ENCODE measurements at places on chromosomes 16 and 17.

- DNase-seq, result peak; percentile 59
Observed at GRCh38 chr16:23408823-23409298, 44.1 kb downstream of the COG7 start.

DNA sequence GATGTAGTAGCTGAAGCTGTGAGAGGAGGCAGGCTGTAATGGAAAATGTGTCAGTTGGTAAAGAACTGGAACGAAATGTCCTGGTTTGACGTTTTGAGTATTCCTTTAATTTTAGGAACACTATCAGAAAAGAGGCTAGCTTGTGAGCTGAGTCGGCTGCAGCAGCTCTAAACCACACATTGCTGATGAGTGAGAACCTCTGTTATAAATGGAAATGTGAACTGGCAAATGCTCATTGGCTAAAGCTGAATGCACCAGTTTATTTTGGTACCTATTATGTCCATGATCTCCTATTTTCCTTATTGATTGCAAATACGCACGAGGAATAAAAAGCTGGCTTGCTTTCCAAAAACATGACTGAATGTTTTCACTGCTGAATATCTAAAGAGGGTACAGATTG, 11.0 kb upstream of the WIPI1 start:
- no peak for DNase-seq

- DNase-seq, result no peak
Observed at GRCh38 chr17:51904379-51904778, 254.1 kb downstream of the CA10 start.

DNA sequence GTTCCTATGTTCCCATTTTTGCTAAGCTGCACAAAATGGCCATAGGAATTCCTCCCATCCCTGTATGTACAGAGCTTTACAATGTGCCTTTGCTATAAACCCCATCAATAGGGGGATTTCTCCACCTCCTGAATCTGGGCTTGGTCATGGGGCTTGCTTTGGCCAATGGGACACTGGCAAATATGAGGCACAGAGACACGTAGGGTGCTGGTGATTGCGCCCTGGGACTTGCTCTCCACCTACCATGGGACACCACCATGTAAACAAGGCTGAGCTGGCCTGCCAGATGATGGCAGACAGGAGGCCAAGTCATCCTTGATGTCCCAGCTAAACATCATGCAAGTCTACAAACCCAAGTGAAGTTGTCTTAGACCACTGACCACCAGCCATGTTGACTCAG, 15.3 kb upstream of the ALDH3A1 start:
- no peak for DNase-seq

GRCh38 chr17:31488264-31488981, 96.9 kb downstream of the RAB11FIP4 start:
- peak; percentile 70 for DNase-seq

DNA sequence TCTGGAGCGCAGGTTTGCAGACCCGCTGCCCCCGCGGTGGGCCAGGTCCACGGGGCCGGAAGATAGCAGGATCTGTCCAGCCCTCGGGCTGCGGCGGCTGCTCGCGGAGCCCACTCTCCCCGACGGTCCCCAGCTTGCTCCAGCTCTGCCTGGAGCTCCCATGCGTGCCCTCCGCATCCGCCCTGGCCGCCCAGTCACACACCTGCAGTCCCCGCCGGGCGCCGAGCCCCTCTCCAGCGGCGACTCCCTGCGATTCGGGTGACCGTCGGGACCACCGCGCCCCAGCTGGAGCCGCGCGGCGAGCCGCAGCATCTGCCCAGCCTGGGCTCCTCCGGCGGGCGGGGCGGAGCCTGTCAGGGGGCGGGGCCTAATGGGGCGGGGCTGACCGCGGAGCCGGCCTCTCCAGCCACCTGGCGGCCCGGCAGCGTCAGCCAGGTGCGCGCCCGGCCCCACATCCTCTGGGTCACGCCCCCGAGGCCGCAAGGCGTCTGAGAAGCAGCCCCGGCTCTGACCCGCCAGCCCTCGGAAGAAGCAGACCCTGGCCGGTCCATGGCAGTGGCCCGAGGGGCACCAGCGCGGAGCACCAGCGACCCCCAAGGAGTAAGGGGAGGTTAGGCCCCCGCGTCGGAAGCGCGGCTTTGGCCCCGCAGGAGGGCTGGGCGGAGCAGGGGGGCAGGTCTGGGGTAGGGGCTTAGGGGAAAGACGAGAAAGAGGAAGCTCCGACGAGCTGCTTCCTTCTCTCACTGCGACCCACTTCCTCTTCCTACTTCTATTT, at the start of gene PIK3R5:
Gene PIK3R5, minus strand, starts transcription at position 314 of the 775 bp plus-strand sequence. CDS start 54,213 bp downstream, outside the sequence.
- peak; percentile 55 for DNase-seq

DNA sequence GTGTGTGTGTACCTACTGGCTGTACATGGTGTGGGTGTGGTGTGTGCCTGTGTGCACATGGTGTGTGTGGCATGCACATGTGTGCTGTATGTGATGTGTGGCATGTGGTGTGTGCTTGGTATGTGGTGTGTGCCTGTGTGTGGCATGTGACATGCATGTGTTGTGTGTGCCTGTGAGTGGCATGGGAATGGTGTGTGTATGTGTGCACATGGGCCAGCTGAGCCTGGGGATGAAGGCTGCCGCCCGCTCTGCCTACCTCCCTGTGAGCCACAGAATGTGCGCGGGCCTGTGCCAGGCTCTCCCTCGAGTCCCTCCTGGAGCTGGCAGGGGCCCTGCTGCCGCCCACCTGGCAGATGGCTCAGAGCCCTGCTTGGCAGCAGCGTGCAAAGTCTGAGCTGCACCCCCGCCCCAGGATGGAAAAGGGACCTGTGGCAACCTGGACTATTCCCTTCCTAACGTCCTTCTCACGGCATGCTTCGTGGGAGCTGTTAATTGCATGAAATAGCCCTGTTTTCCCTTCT, 9.3 kb downstream of the PRSS27 start:
- DNase-seq, result no peak

- DNase-seq, result no peak
Observed at GRCh38 chr16:13921328-13921727, 1.4 kb downstream of the ERCC4 start.

- DNase-seq, result peak; percentile 13
Observed at GRCh38 chr17:29583324-29584248, 5.9 kb downstream of the GIT1 start.

- DNase-seq, result no peak
Observed at GRCh38 chr17:57761887-57762286, 16.8 kb upstream of the CCDC182 start.

GRCh38 chr17:68328676-68329075, 37.4 kb downstream of the ARSG start:
- DNase-seq, result no peak

- DNase-seq, result no peak
Observed at GRCh38 chr17:74117999-74118421, 85.5 kb upstream of the RPL38 start.

DNA sequence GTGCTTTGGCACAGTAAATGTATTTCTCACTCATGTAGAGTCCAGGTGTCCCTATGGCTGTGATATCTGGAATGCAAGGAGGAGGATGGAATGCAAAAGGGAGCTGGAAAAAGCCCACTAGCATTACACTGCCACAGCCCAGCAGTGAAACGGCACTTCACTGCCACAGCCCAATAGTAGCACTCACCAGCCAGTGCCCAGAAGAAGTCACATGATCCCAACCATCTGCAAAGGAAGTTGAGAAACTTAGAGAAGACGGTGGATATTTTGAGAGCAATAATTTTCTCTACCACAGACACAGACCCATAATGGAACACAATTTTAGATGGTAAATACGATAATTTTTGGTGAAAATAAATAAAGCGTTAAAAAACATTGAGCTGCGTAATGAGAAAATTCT, 51.8 kb downstream of the C16orf82 start:
- no peak for DNase-seq

GRCh38 chr16:52470585-52470984, 76.4 kb downstream of the TOX3 start:
- no peak for DNase-seq

- DNase-seq, result no peak
Observed at GRCh38 chr16:88058817-88059216, 107.6 kb downstream of the BANP start.

DNA sequence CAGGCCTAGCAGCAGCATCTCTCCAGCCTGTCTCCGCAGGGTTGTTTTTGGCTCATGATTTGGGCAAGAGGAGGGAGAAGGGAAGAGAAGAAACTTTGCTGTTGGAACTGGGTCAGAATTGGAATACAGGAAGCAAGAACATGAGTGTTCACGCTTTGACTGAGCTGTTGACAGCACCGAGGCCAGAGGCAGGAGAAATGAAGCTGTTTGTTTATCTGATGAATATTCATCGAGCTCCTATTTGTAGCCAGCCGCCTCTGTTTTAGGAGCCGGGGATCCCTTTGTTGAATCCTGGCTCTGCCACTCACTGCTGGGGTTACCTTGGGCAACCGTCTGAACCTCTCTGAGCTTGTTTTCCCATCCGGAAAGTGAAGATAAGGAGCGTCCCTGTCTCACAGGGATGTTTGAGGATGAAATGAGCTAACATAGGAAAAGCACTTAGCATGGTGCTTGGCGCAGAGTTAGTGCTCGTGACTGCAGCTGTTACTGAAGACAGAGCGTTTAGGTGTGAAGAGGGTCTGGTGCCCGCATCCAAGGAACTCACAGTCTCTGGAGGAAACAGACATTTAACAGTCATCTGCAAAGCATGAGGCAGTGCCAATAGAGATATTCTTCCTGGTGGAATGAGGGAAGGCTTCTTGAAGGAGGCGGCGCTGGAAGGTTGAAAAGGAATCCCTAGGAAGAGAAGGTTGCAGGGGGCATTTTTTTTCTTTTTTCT, 29.2 kb downstream of the RAP1GAP2 start:
- DNase-seq, result no peak

DNA sequence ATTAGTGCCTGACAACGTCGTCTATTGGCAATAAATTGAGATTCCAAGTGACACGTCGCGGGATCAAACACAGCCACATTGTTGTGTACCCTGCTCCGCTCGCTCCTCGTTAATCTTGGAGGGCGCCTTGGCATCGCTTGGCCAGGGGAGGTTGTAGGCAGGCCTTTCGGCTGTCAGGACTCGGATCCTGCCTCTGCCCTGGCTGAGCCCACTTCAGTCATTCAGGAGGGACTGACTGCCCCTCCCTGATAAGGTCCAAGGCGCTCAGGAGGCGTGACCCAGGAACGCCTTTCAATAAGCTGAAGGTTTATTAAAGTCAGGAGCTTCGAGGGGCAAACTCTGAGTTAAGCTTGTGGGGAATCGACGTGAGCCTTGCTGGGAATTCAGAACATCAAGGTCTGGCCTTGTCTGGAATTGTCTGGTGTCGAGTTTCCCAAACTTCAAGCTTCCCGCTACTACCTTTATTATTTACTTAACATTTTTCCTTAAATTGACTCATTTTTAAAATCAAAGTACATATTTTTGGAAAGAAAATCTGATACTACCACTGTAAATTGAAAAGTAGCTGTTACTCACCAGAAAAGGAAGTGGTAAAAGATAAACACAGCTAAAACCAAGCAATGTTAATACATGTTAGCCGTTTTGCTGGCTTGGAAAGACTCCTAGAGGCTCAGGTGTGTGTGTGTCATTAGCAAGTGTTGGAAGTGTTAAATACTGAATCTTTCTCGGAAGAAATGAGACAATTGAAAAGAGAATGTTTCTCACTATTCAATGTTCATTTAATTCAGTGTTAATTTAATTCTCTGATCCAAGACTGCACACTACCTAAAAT, 5.3 kb upstream of the IRX3 start:
- no peak for DNase-seq

DNA sequence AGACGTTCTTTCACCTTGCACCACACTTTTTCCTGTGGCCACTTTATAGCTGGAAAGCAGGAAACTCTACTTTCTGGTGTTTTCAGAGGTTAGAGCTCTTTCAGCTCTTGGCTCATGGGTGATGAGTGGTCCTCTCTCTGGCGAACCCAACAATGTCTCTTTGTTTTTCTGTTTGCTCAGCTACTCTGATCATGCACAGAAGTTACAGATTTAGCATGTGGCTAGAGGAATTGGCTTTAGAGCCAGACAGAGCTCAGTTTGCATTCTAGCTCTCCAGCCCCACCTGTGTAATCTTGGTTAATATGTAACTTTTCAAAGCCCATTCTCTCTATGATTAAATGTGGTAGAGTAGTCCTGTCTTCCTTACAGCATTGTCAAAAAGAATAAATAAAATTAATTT, 225.2 kb downstream of the HAPSTR1 start:
- no peak for DNase-seq

DNA sequence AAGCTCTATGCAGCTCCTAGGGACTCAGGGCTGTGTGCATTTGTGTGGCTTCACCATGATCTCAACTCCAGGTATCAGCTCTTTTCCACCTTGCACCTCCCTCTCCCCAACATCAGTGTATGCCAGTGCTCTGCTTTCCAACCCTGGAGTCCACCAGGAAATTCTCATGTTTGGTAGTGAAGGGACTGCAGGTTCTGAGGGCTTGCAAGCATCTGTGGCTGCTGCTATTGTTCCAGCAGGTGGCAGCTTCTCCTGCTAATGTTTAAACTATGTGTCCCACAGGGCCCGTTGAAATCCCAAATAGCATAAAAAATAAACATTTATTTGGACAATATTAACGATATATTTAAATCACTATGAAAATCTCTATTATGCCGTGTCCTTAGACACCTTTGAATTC, 82.0 kb downstream of the RGS9 start:
- no peak for DNase-seq

DNA sequence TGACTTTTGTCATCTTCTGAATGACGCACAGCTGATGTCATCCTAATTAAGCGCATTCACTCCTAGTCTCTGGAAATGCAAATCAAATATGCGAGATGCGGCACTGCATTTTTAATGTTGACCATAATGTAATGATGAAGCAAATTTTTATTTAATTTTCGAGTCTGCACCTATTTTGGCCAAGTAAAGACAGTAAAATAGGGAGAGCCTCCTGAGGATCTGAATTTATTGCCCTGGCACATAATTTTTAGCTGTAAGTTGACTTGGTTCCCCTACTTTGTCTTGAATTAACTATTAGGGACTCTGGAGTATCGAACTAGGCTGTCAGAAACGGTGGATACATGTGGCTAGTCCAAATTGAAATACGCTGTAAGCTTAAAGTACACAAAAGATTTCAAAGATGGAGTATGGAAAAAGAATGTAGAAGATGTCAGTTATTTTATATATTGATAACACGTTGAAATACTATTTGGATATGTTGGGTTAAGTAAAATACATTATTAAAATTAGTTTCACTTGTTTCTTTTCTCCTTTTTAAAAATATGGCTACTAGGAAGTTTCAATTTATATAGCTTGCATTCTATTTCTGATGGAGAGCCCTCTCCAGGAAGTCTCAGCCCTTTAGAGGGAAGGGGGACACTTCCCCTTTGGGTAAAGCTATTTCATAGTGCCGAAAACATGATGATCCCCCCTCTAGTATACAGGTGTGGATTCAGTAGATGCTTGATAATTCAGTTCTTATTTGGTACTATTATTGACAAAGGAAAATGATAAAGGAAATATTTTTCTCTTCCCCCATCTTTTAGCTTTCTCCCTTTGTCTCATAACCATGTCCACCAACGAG, 991 bp downstream of the KPNA2 start:
- no peak for DNase-seq

All from left colon (tissue), 2 donors.